Renal pelvis (tissue), 12 donors: ENCODE measurements at places on chromosomes 11 and 22. TPM values are rescaled to one million over a fixed set of nuclear protein-coding genes. Genes with fewer than 3 reads are reported as not detected.

DNA sequence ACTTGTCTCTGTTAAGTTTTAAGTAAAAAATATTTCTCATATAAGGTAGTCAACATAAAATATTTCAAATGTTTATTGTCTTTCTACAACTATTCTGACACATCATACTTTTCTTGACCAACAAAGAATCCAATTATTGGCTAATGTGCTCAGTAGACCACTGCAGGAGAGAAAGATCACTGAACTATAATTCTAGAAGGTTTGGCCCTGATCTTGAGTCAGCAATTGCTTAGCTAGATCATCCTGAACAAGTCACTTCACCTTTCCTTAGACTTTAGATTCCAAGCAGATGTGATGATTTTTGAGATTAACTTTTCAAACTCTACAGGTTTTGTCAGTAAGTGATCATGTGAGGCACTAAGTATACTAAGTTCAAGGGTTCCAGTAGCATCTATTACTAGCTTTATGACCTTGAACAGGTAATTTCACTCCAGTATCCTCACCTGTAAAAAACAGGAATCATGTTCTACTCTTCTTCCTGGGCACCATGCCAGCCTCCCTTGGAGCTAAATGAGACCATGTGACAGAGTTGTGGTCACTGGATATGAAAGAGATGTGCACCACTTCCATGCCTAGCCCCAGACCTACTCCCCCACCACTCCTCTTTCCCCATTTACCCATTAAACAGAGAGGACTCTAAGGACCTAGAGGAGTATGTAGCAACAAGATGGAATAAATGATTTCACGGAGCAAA lies 17.3 kb downstream of the PGM2L1 start:
- no peak for DNase-seq

DNA sequence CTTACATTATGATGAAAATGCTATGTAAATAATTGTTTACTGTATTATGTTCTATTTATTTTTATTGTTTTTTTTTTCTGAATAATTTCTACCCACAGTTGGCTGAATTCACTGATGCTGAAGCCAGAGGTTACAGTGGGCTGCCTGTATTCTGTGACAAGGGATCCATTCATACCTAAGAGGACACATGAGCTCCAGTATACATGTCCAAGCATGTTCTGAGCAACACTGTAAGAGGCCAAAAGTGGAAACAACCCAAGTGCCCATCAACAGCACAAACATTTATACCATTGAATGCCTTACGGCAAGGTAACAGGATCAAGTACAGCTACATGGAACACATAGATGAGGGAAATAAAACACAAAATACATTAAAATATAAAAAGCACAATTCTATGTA lies 1.4 kb upstream of the SRSF8 start:
- DNase-seq, result no peak

GRCh38 chr22:24427500-24428164 lies at the start of gene ADORA2A:
ADORA2A (plus strand) TSS chr22:24427599; CDS start chr22:24433405, 5,806 bp downstream.
- DNase-seq, result no peak

DNA sequence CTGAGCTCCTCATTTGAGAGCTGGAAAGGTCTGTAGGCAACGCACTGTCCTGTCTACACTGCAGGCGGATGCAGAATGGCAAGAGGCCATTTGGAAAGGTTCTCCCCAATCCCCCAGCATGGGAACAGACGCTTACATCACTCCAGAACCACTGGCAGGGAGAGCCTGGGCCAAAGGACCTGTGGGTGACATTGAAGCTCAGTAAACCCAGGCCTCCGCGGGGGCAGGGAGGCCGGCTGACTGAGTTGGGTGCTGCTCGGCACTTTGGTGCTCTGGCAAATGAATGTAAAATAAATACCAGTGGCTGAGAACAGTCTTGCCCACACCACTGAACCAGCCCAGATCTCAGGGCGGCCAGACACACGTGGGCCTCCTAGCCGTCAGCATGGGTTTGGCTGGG lies 22.4 kb downstream of the TOM1 start:
- DNase-seq, result no peak

DNA sequence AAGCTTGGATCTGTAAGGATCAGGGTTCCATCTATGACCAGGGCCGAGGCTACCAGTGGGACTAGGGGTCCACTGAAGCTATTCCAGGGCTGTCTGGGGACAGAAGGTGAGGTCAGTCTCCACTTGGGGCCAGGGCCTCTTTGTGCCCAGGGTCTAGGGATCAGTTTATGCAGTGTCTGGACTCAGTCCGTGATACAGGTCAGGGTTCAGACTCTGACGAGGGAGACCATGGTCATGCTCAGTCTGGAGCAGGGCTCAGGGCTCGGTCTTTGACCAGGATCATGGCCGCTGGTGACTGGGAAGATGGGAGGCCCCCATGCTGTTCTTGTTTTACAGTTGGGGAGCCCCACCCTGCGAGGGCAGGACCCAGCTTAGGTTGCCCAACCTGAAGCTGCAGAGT lies 11.8 kb downstream of the TSSC4 start:
- DNase-seq, result no peak

- no peak for DNase-seq
Observed at GRCh38 chr11:29527391-29527936, 489.4 kb downstream of the KCNA4 start.

Gene SCUBE1
- polyA plus RNA-seq, result 7.9 TPM
